ENCODE measurements at places on chromosomes 12 and 14.

GRCh38 chr12:71440763-71441748, 1.5 kb downstream of the LGR5 start:
- DNase-seq = peak; percentile 27

- DNase-seq = peak; percentile 18
Observed at GRCh38 chr14:49623941-49624839, 3.6 kb downstream of the MGAT2 start.

DNA sequence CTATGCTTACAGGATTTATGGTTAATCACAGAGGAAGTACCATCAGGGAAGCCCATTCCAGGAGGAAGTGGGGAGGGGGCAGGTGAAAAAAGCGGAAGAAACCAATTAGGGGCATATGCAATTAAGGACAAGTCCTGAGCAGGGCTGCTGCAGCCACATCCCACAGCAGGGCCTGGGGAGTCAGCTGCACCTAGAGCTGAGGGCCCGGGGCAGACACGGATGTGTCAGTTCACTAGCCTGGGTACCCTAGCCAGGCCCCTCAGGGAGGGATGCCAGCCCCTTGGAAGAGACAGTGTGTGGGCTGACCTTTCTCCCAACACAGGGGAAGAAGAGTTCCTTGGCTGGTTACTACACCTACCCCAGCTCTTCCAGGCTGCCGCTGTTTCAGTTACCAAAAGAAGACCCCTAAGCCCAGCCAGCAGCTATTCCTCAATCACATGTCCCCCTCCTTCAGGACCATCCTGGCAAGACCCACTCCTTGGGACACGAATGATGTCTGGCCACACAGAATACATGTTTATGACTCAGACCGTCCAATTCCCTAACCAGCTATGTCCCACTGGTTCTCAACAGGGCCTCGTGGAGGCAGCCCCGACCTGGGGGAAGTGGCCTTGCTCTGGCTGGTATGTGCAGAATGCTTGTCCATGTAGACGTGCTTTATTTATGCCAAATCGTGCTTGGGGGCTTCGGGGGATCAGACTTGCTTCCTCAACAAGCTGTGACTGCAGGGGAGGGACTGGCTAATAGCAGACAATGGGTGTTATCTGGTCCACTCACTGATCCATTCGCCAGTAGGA, 133.7 kb upstream of the RTL1 start:
- no peak for DNase-seq

DNA sequence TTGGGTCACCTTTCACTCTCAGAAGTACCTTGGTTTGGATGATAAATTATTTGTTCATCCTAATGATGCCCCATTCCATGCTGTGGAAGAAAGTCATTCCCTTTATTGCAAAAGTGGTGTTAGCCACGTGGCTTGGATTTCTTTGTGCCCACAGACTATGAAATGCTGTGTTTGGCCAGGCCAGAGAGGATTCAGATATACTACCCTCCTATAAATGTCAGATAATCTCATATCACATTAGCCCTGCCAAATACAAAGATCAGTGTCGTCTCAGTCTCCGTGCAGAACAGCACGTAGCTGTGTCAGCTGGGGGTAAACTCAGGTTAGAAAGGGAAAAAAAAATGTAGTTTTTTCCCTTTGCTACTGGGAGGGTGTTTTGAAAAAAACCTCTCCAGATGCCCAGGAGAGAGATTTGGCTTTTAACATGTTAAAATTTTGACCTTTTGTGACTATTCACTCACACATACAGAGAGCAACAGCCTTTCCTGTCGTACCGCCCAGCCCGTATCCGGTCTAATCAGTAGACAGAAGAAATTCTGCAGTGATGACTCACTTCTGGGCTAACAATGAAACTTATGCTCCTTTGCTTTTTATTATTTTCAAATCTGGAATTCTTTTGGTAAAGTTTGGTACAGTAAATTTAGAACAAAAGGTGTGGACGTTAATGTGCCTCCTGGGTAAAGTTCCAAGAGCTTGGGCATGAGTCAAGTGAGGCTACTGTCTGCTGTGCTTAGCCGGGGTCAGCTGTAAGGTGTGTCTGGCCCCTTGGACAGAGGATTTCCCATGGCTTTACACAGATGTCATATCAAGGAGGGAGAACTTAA, 8.5 kb upstream of the PTPRB start:
- no peak for DNase-seq

- DNase-seq = no peak
Observed at GRCh38 chr12:51890133-51890464, 2.2 kb downstream of the ANKRD33 start.

DNA sequence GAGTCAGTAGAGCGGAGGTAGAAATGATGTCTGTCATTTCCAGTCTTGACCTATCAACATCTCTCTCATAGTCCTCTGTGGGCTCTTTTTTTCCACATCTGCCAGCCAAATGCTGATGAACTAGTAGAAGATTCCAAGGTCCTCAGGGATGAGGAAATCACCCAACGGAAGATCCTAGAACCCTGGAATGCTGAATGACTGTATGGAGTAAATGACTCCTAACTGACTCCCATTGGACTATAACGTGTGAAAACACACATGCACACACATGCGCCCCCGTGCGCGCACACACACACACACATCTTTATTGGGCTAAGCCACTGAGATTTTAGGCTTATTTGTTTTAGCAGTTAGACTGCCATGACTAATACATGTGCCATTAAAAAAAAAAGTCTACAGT, 159.2 kb downstream of the MYRFL start:
- DNase-seq = no peak

GRCh38 chr14:51441001-51441400, 201.0 kb downstream of the TMX1 start:
- no peak for DNase-seq

All from activated T-cell treated with anti-CD3 and anti-CD28 coated beads, Interleukin-2, amount 50 U/mL, for 48 hours (primary cell).